NCI-H226 (cell line): ENCODE measurements at places on chromosomes 16 and 17.

DNA sequence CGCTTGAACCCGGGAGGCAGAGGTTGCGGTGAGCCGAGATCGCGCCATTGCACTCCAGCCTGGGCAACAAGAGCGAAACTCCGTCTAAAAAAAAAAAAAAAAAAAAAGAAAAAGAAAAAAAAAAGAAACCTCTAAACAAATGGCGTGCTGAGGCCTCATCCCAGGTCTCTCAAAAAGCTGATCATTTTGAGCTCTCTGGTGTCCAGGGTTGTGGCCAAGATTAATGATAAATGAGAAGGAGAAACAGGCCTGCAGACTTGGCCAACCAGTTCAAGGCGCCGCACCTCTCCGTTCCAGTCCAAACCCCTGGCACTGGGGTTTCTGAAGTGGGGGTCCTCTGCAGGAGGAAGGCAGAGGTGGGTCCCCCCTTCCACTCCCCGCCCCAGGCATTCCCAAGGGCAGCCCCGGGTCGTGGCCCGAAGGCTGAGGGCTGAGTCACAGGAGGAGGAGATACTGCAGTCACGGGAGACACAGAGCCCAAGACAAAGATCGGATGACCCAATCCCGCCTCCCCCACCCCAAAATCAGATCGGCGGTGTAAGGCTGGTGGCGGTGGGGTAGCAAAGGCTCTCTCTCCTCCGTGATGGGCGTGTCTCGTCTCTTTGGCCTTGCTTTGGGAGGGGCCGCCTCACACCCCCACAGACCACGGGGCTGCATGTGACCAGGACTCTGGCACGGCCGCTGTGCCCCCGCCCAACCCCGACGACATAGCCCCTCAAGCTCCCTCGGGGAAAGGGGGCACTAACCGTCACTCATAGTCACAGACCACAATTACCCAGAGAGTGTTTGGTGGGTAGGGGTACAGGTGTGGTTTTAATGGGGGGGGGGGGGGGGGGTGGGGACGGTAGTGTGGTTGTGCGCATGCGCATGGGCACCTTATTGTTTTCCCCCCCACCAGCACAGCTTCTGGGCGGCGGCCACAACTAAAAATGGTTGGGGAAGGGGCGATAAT lies 1.1 kb downstream of the VAT1 start:
- peak; percentile 74 for DNase-seq

- DNase-seq = no peak
These were observed 673.6 kb upstream of the CDH8 start for GRCh38 chr16:62709794-62710193.

DNA sequence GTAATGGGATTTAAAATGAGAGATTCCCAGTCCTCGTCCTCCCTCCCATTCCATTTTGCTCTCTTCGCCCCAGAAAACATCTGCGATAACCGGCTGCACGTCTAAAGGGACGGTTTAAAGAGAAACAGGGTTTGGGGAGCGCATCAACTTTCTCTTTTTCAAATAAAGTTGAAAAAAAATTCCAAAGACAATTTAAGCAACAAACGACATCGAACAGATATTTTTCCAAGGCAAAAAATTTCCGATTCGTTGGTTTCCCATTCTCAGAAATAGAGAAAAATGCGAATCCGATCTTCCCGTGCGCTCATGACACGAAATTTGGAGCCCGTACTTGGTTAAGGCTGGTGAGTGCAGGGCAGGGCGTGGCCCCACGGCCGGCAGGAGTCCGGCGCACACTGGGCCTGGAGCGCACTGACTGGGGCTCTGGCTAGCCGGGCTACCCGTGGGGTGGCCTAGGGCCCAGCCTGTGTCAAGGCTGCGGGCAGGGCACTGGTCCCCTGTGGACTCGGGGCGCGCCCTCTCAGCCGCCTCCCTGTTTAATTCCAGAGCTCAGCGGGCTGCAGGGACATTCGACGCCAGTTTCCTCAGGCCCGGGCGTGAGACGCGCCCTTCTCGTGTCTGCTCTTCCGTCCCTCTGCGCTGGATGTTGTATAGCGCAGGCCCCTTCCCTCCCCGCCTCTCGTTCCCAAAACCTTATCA lies 17.9 kb upstream of the ZFHX3 start:
- DNase-seq = no peak

DNA sequence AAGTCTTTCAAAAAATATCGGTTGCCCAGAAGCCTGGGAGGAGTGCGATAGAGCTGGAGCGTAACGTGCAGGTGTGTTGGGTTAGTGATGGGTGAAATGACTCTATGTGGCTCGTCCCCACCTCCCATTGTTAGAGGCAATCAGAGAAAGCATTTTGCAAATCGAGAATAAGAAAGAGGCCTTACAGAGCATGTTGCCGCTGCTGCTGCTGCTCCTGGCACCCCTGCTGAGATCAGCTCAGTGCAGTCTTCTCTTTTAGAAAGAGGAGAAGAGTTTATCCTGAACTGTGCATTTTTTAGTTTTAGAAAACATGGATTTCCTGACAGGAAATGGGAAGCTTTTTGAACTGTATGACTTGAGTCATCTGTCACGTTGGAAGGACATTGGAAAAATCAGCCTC lies 774.5 kb upstream of the RBFOX1 start:
- no peak for DNase-seq

DNA sequence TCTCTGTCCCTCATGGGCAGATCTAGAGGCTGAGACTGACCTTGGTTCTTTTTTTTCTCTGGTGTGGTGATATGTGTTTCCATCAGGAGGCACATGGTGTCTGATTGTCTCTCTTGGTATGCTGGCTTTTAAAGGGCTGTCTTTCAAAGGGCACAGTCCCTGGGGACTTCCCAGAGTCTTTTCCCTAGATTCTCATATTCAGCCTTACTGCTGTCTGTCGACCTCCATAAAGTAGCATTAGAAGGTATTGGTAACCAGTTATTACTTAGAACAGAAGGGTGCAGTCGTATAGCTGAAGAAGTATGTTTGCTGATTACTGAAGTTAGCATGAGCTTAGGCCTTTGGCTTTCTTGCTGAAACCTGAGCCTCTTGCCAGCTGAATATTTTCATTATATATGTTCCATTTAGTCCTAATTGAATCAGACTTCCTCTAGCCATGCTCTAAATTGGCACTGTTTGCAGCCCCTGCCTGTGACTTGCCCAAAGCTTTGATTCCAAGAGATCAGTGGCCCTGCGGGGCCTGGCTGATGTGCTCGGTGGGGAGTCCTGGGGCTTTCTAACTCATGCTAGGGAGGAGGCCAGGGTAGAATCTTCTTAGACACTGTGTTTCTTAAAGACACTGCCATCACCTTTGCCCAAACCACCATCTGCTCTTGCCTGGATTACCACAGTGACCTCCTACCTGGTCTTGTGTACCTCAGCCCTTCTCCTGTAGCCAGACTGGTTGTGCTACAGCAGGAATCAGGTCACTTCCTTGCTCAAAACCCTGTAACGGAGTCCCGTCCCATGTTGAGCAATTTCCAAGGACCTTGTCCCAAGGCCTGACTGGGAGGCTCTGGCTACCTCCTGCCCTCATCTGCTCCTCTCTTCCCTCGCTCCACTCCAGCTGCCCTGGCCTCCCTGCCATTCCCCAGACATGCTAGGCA lies 71.5 kb downstream of the WWP2 start:
- DNase-seq = no peak

DNA sequence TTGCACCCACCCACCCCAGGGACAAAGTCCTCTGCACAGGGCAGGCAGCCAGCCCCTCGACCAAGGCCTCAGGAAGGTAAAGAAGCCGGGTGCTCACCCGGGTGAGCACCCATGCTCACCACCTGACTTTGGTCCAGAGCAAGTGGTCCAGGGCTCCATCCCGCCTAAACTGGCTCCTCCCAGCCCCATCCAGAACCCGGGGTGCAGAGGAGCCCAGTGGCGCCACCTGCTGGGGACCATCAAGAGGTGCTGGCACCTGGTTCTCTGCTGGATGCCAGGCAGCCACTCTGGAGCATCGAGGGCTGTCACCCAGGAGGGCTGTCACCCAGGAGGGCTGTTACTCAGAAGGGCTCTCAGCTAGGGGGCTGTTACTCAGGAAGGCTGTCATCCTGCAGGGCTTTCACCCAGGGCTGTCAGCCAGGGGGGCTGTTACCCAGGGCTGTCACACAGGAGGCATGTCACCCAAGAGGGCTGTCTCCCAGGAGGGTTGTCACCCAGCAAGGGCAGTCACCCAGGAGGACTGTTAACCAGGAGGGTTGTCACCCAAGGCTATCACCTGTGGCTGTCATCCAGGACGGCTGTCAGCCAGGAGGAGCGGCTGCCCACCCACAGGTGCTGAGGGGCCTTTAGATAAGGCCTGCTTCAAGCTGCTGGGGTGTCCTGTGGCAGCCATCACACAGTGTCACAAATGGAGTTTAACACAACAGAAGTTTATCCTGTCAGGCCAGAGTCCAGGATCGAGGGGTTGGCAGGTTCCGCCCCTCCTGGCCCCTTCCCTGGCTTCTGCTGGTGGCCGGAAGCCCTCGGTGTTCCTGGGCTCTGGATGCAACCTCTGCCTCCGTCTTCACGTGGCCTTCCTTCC lies 98.5 kb downstream of the TNFRSF13B start:
- peak; percentile 3 for DNase-seq

DNA sequence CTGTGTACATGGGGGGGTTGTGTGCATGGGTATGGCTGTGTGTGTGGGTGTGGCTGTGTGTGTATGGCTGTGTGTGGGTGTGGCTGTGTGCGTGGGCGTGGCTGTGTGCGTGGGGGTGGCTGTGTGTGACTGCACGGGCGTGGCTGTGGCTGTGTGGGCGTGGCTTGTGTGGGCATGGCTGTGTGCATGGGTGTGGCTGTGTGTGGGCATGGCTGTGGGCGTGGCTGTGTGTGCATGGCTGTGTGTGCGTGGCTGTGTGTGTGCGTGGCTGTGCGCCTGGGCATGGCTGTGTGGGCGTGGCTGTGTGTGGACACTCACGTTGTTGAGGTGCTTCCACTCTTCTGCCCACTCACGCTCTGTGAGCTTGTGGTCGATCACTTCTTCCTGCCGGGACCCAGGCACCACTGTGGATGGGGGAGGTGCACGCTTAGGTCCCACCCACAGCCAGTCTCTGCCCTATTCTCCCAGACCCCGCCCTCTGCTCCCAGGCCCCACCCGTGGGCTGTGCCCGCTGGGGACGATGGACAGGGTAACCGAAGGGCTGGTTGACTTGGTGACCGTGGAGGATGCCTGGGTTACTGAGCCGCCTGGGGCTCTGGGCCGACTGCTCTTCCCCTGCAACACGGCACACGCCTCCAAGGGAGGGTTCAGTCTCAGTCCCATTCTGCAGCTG lies 16.0 kb upstream of the PABPN1L start:
- DNase-seq = peak; percentile 23

GRCh38 chr17:18206962-18207361 lies 18.5 kb upstream of the LLGL1 start:
- no peak for DNase-seq

DNA sequence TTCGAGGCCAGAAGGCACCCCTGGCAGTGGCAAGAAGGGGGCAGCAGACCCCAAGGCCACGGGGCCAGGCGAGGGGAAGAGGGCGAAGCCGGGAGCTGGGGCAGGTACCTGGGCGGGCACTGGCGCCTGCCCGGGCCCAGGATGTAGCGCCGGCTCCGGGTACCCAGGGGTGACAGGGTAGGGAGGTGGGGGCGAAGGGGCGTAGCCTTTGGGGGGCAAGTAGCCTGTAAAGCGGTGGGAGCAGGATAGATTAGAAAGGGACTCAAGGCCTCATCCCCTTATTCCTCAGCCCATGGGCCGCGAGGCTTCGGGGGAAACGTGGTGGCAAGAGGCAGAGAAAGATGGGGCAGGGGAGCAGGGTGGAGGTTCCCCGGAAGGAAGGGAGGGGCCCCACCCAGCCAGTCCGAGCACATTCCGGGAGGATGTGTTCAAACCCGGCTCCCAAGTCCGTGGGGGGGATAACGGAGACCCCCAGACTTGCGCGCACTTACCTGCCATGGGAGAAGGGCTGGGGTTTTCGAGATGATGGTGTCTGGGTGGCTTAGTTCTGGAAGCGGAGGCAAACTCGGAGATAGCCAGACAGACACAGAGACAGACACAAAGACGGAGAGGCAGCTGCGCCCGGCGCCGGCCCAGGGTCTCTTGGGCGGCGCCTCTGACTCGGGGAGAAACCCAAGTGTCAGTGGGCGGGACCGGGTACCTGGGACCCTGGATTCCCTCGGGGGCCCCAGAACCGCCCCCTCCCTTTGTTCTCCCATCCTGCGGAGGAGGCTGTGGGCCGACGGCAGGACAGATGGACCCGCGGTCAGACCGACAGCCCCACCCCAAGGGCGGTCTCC lies 493 bp downstream of the PLSCR3 start:
- DNase-seq = peak; percentile 10

DNA sequence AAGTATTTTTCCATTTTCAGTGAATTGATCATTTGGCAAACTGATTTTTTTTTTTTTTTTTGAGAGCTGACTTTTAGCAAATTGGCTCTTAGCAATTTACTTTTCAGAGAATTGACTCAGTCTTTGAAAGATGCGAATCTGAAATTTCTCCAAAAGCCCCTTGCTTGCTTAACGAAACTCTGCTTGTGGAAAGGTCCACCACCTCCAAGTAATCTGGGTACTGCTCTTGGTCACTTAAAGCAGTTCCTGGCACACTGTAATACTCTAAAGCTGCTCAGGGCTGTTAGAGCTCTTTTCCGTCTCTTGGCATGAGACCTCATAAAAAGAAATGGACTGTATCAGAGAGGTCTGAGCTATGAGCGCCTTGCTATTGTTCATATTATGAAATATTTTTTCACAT lies 2.9 kb downstream of the GSDMB start:
- DNase-seq = no peak

DNA sequence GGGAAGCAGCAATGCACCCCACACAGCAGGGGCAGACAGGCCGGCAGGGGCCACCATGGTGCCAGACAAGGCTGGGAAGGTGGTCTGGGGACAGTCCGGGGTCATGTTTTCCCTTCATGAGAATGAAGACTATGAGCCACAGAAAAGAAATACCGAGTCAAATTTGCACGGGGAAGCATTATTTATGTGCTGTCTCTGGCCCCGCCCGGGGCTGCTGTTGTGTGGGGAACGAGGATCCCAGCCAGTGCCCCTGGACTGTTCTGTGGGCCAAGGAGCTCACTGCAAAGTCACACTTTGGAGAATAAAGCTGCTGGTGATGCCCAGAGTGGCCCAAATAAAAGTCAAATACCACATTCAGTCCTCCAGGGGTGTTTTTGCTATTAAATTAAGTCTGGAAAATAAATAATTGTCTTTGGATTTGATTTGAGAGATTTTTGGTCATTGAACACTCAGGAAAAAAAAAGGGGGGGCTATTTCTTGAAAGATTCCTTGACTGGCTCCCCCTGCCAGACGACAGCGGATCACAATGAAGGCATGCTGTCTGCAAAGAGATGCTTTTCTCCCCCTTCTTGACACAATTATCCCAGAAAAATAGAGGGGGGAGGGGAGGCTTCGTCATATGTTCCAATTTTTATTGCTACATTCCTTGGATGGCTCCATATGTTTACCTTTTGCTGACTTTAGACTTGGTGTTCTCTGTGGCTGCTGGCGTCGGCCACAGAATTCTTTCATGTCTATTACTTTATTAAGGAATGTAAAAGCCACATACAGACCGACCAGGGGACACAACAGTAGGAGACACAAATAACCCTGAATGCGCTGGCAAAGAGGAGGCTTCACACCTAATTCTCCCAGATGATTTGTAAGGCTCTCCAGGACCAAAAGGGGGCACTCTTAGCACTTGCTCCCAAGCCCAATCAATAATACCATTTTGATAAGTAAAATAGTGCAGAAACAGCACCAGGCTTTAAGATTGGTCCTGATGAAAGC lies 27.1 kb upstream of the ANKFN1 start:
- no peak for DNase-seq
